ENCODE measurements at places on chromosomes 11 and 22. TPM values are rescaled to one million over a fixed set of nuclear protein-coding genes. Genes with fewer than 3 reads are reported as not detected.

GRCh38 chr11:125075242-125075625 lies 12.1 kb downstream of the SLC37A2 start:
- DNase-seq, result no peak
- no peak overlapping the region for H3K4me3 ChIP-seq
- H3K27me3 ChIP-seq, result no peaks in the 10 kb centered on the region
- H3K4me1 ChIP-seq, result peaks cover 8% of the 10 kb centered on the region
- H3K36me3 ChIP-seq, result no peaks in the 10 kb centered on the region

IFITM1 gene
- total RNA-seq, result 211 TPM

GRCh38 chr11:103097279-103097678 lies 5.3 kb upstream of the DCUN1D5 start:
- DNase-seq, result no peak
- no peak overlapping the region for H3K27ac ChIP-seq
- H3K4me3 ChIP-seq, result no peak overlapping the region
- no peaks in the 10 kb centered on the region for H3K36me3 ChIP-seq

DNA sequence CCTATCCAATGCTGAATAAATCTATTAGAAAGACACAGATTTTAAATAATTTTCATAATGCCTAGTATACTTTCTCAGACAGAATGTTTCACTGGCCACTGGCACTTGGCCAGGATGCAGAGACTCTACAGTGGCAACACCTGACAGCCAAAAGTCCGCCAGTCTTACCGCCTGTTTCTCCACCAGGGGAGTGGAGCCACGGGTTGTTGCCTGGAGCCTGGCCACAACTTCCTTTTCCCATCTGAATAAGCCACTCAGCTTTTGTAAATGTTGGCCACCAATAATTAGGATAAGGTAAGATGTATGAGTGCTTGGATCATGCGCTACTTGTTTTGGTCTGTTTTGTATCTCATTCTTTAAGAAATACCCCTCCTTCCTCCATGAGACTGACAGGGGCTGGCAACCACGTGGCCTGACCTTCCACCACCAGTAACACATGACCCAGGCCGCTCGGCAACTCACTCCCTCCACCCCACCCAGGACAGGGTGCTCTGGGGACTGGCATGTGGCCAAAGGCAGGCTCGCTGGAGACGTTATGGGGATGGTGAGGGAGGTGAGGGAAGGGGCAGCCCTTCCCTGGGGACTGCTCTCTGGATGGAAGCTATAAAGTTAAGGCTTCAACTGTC lies 93.0 kb upstream of the BID start:
- peaks cover 36% of the 10 kb centered on the region for H3K36me3 ChIP-seq
- no peaks in the 10 kb centered on the region for H3K27me3 ChIP-seq
- no peak for DNase-seq
- no peak overlapping the region for H3K4me3 ChIP-seq
